GM12891 (cell line): ENCODE measurements at places on chromosomes 1 and 21.

DNA sequence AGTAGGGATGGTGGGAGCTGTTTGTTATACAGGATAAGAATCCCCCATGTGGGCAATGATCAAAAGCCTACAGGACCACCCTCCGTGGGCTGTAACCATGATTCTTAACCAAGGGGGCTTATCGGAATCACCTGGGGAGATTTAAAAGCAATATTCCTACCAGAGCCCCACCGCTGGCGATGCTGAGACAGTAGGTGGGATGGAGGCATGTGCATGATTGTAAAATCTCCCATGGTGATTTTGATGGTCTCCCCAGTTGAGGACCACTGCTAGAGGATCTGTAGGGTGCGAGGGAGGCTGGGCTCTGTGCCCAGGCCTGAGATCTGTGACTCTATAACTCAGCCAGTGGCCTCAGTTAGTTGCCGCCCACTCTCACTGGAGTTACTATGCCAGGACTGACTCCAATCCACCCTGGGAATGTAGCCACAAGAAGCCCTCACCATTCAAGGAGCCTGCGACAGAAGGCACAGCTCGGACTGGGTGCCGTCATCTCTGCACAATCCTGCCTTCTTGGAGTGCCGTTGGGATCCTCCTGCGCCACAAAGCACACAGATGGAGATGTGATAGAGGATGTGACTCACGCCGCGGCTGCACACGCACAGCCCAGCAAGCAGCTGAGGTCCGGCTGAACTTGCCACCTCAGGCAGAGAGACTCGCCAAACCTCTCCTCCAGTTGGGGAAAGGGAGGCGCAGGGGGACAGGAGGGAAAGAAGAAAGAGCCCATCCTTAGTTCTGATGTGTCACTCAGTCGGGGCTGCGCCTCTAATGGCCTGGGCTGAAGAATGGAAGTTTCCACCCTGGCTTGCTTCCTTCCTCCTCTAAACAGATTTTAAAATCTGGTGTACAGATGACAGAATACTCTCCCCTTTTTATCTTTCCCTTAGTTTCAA is 26.5 kb downstream of the AKNAD1 start:
- no peak for DNase-seq

- DNase-seq: no peak
These were observed 43.7 kb upstream of the CDC42BPA start for GRCh38 chr1:227362039-227362438.

- no peak for DNase-seq
These were observed 22.8 kb downstream of the LDLRAP1 start for GRCh38 chr1:25566176-25566729.

DNA sequence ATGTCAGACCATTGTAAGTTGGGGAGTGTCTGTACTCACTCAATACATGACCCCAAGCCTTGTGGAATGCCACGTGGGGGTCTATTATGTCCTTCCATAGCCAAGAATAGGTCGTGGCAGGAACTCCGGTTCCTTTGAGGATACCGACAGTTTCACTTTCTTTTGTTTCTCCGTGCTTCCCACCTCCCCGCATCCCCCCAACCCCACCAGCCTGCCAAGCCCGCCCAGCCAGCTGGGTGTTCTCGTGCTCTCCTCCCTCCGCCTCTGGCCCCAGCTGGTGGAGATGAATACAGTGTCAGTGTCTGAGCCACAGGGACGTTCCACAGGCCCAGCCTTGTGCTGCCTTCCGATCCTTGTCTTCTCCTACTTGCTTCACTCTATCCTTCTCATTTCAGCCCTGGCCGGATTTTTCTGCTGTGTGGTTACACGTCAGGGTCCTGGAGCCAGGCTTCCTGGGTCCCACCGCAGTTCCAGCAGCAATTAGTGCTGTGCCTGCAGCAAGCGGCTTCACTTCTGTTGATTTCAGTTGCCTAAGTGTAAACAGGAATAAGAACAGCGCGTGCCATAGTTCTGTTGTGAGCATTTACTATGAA is 4.1 kb upstream of the AGTRAP start:
- DNase-seq: no peak

- DNase-seq: peak; percentile 75
These were observed at the start of gene SHC1 for GRCh38 chr1:154970631-154971340. Gene SHC1, minus strand, starts transcription at chr1:154970747. Its CDS starts 221 bp downstream, at chr1:154970526.

DNA sequence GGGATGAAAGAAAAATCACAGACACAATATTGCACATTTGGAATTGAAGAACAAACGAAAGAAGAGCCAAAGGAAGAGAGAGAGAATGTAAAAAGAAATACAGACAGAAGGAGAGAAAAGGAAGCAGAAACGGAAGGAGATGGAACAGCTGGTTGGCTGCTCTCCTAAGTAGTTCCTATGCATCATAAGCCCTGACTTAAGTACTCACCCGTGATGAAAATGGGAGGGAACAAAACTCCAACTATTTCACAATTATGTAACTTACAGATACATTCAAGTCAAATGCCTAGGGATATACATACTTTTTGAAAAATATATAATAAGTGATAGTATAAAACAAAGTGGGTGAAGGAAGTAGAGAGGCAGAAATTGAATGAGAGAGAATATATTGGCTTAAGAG is 88.5 kb downstream of the TTLL7 start:
- no peak for DNase-seq

- DNase-seq: no peak
These were observed 210.2 kb downstream of the GREM2 start for GRCh38 chr1:240401731-240402130.
